ENCODE measurements at places on chromosomes 2 and 18.

DNA sequence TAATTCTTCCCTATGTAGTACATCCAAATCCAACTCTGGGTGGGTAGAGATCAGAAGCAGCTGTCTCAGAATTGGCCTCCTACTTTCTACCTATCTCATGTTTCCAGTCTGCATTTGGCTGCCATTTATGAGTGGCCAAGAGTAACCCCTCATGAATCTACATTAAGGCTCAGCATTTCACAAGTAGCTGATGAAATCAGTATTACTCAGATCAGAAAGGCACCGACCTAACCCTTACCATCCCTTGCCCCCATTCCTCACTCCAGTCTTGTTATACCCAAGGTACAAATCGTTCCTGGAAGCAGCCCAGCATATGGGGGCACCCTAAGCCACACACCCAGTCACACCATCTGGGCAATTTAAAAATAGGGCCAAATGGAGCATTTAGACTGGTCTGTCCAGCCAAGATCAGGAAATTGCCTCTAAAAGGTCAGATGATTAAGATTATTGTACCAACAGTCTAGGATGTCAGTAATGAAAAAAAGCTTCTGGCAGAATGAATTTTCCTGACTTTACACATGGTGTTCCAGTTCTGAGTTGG is 37.1 kb downstream of the CD28 start:
- peak; percentile 26 for DNase-seq

DNA sequence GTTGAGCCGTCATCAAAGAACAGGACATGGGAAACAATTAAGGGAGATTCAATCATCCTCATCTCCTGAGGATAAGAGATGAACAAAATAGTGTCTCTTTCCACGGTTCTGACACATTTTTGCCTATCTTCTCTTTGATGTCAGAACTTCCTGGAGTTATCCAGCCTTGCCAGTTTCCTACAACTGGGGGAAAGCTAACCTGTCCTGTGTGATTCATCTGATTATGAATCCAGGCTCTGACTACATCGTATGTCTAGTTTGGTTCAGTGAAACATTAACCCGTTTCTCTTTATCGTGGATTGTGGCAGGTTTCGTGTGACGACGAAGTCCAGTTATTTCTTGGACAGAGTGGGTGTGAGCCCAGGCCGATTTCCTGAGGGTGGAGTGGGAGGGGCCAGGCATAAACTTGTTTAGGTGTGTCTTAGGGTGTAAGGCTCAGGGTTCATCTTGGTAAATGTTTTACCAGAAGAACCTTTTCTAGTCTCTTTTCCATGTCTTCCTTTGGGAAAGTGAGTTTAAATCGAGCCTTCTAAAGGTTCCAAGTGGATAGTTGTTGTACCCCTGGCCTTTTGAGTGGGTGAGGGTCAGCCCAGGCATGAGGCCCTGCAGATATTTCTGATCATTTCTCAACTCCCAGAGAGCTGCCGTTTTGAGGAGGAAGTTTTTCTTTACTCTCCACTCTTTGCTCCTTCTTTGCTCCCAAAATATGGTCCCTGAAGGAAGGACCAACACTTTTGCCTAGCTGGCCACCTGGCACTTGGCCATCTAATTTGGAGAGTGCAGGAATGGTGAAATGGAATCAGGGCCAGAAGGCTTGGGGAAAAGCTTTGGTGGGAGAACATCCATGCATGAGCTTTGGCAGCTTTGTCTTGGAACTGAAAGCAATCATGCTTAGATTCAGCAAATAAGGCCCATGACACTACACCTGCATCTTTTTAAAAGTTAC is 50.4 kb upstream of the FZD5 start:
- DNase-seq, result no peak

- no peak for DNase-seq
Observed at GRCh38 chr2:28707592-28707991, 44.0 kb upstream of the PPP1CB start.

DNA sequence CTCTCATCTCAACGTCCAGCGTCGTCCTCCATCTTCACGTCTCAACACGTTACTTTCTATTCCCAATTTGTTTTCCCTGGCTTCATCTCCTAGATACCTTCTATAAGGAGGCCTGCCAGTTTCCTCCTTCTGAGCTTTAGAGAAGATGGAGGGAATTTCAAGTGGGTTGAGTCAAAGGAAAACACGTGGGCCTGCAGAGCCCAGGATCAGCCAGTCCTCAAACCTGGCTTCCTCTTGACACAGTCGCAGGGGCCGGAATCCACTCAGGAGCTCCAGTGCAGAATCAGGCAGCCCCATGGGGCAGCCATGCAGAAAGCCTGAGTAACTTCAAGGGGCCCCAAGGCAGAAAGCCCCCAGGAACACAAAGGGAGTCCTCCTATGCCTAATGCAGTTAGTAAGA is 14.5 kb upstream of the APCDD1 start:
- DNase-seq, result no peak

GRCh38 chr18:76960528-76961035 is 138.2 kb downstream of the ZNF236 start:
- no peak for DNase-seq

- DNase-seq, result no peak
Observed at GRCh38 chr2:2763351-2764000, 432.4 kb upstream of the MYT1L start.

DNA sequence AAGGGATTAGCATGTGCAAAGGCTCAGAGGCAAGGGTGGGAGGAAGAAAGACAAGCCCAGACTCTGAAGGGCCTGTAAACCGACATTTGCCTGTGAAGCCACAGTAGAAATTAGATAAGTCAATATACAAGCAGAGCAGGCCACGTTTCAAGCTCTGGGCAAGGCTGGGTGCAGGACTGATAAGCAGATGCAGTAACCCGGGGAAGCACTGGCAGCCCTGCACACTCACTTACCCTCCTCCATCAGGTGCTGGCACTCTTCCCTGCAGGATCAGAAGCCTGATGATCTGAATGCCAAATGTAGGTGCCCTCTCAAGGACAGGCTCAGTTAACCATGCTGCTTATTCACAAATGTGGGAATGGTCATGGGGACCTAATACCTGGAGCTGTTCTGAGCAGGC is 46.3 kb upstream of the RAB12 start:
- DNase-seq, result no peak

DNA sequence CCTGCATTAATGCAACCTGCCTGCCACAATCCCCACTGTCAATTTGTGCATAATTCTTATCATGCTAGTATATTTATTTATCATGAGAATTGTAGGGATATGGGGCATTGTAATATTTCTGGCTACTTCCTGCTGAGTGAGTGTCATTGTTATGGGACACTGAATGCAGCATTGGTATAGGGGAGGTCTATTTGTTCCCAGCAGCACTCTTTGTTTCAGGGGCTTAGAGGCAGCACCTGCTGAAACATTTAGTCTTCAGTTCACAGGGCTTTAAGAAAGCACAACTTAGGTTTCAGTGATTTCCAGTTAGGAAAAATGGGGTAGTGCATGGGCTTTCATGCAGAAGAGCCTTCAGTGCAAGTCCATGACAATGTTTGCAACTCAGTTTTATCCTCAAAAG is 23.6 kb downstream of the SULT1C3 start:
- DNase-seq, result no peak

DNA sequence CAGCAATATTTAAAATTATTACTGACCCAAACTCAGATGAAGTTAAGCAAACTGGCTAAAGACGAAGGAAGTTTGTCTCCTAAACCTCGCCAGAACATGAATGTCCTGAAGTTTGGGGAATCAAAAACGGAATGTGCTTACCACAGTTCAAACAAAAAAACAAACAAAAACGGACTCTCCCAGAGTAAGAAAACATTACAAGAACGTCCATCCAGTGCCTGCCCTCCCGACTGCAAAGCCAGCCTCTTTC is 1.1 kb downstream of the KANSL1L start:
- no peak for DNase-seq

DNA sequence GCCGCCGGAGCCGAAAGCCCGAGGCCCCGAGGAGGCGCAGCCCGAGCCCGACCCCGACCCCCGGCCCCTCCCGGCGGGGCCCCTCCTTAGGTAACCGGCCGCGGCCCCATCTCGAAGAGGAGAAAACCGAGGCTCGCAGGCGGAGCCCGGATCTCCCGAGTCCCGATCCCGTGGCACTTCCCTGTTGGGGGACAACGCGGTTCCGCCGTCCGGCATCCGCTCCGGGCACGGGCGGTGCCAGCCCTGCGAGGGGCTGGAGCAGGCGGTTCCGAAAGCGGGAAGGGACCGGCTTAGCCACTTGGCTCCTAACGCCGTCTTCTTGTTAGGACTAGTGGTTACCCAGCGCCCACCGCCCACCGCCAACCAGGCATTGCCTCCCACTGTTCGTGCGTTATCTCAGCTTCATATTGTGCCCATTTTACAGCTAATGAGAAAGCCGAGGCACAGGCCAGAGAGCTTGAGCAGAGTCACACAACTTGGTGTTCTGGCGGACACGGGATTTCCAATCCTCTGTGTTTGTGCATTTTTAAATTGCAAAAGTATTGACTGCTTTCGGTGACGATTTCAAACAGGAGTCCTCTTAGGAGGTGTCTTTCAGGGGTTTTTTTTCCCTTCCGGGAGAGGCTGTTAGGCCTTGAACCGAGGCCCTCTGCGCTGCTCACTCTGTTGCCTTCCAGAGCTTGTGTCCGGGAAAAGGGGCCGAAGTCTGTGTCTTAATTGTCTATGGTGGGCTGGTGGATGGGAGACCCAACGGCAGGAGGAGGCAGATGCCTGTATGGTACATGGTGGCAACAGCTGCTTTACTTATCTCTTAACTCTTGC is 562 bp downstream of the CENPA start:
- peak; percentile 19 for DNase-seq

DNA sequence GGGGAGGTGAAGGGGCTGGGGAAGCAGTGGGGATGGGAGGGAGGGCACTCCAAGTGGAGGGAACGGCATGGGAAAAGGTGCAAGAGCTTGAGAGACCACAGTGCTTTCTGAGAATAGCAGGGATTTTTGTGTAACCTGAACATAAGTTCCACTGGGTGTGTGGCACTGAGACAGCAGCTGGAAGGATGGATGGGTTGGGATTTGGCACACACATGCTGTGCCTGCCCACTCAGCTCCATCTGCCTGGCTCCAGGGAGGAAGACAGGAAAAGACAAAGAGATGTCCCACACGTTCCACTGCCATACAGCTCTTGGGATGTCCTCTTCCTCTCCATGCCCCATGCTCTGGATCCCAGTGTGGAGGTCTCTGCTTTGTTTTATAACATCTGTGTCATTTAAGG is 114.1 kb upstream of the TEX51 start:
- peak; percentile 83 for DNase-seq

GRCh38 chr2:9752441-9753275 is 90.6 kb upstream of the TAF1B start:
- DNase-seq, result no peak

GRCh38 chr2:202051499-202052161 is 18.0 kb downstream of the FZD7 start:
- DNase-seq, result no peak
